ENCODE measurements at places on chromosomes 1 and 21.
A peak's percentile ranks its signal among the peaks of the same experiment; 100 is the strongest.

- no peak for DNase-seq
Measured at GRCh38 chr1:192592981-192593708, 17.6 kb downstream of the RGS1 start.

DNA sequence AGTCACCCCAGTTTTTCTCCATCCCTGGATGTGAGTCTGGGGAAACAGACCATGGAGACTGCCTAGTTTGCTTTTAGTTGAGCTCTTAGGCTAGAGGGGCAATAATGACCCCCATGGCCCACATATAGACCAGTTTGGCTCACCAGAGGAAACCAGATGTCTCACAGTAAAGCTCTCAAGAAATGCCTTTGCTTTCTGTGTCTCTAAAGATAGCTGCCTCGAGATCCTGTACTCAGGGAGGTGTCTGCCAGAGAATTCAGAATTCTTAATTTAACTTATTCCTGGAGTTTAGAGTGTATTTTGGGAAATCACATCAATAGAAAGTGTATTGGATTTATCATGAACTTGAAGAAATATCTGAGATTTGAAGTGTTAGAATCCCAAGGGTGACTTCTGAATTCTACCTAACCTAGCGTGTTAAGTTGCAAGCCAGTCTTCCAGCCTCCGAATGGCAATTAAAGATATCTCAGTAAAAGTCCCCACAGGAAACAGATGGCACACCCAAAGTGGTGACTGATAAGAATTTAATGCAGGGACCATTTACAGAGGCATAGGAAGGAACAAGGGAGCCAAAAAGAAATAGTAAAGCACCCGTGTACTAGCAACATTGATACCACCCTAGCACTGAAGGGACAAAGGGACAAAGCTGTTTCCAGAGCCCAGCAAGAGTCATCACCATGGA is 37.1 kb downstream of the STYXL2 start:
- no peak for DNase-seq

DNA sequence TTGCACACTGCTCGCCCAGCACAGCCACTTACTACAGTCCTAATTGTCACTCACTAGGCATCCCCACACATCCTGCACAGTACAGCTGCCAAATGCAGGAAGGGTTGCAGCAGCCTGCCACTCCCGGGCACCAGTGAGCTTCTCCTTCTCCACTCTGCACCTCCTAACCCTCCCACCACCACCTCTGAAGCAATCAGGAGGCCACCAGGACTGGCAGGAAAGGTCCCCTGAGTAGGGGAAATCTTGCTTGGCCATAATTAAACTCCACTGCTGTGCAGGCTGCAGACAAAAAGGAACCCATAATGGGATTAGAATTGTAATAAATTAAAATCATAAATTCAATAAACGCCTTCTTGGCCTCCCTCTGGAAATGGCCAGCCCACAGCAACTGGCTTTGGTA is 31.8 kb downstream of the FBXO2 start:
- no peak for DNase-seq

DNA sequence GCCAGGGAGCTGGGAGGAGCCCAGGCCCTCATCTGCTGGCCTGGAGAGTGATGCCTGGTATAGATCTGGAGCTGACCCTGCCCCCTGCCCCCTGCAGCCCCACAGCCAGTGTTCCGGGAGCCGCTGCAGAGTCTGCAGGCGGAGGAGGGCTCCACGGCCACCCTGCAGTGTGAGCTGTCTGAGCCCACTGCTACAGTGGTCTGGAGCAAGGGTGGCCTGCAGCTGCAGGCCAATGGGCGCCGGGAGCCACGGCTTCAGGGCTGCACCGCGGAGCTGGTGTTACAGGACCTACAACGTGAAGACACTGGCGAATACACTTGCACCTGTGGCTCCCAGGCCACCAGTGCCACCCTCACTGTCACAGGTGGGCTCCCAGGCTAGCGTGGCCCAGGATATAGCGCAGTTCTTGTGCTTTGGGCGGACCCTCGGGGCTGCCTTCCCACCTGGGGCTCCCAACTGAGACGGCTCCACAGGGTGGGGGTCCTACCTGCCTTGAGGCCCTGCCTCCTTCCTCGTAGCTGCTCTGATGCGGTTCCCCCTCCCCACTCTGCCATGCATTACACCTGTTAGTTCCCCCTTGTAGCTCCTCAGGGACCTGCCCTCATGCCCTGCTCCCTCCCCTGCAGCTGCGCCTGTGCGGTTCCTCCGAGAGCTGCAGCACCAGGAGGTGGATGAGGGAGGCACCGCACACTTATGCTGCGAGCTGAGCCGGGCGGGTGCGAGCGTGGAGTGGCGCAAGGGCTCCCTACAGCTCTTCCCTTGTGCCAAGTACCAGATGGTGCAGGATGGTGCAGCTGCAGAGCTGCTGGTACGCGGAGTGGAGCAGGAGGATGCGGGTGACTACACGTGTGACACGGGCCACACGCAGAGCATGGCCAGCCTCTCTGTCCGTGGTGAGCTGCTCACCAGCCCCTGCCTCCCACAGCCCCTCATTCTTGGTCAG is 98.7 kb downstream of the OBSCN start:
- DNase-seq = no peak

DNA sequence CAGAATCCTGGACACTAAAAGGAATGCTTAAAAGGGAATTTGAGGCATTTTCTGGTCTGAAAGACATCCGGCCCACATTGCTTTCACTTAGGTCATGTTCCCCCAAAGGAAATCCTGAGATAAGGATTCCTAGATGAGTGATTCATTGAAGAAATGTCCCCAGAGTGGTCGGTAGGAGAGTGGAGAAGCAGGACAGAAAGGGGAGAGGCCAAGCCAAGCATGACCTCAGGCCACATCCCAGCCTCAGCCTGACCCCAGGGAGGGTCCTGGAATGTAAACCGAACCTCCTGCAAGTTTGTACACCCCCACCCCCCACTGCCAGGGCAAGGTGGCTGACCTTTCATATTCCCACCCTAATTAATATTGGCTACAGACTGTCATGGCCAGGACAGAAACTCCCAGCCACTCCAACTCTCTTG is 16.6 kb downstream of the HIVEP3 start:
- no peak for DNase-seq

DNA sequence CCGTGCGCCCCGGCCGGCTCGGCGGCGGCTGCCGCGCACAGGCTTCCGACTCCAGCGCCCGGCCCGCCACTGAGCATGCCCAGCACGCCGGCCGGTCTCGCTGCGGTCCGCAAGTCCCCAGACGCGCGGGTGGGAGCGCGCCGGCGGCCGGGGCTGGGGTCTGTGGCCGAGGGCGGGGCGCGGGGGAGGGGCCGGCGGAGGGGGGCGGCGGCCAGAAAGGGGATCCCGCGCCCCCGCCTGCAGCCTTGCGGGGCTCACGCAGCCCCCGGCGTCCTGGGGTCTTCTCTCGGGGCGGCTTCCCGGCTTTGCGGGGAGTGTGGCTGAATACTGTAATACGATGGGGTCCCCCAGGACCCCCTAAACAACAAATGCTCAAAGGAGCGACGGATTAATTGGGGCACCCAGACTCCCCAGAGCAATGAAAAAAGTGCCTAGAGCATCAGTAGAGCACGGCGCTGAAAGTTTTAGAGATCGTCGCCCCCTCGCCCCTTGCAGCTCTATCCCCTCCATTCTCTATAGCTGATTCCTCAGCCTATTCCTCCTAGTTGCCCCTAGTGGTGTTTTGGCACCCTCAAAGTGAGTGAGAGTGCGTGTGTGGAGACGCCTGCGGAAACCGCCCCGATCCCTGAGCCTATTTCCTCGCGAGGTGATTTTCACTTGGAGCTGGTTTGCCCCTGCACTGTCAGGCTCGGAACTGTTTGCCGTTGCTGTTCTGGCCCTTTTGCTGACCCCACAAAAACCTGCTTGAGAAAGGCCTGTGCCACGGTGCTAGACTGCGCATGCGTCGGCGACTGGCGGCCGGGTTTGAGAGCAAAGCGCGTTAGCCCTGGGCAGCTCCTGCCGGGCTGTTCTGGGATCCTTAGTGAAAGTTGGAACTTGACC is at the start of gene VAV3:
VAV3 (minus strand) TSS at position 71 of the 882 bp plus-strand sequence. CDS start 311 bp downstream, outside the sequence.
- DNase-seq = peak; percentile 46

- DNase-seq = no peak
Measured at GRCh38 chr1:202228484-202229122, 35.0 kb downstream of the LGR6 start.

DNA sequence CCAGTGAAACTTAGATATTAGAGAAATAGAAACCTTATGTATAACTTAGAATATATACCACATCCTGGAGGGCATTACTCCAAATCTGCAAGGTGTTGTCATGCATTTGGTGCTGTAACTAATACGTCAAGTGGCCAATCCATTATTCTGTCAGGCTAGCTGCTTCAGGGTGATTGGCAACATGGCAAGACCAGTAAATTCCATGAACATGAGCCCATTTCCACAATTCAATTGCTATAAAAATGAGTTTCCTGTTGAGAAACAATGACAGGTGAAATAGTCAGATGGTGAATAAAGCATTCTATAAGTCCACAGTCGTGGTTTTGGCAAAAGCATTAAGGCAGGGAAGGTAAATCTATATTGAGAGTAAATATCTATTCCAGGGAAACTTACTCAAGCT is 566.0 kb downstream of the ADGRL2 start:
- no peak for DNase-seq

- no peak for DNase-seq
Measured at GRCh38 chr1:169921080-169921479, 27.4 kb upstream of the SCYL3 start.

- no peak for DNase-seq
Measured at GRCh38 chr1:159030877-159031447, 21.3 kb downstream of the IFI16 start.

DNA sequence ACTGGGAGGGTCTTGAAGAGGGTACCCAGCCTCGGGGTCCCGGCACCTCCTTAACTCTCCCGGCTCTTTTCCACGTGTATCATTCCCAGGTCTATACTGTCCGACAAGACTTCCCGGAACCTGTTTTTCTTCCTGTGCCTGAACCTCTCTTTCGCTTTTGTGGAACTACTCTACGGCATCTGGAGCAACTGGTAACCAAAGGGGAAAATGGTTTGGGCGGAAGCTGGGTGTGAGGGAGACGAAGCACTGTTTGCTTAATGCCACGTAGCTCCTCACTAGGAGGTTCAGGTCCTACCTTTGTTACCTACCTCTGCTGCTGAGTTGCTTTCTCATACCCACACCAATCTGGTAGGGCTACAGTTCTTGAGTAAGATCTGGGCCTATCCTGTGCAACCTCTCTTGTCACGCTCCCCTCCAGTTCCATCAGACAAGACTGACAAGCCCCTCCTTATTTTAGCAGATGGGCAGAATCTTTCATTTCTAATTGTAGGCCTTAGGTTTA is 642 bp downstream of the SLC30A7 start:
- peak; percentile 16 for DNase-seq

DNA sequence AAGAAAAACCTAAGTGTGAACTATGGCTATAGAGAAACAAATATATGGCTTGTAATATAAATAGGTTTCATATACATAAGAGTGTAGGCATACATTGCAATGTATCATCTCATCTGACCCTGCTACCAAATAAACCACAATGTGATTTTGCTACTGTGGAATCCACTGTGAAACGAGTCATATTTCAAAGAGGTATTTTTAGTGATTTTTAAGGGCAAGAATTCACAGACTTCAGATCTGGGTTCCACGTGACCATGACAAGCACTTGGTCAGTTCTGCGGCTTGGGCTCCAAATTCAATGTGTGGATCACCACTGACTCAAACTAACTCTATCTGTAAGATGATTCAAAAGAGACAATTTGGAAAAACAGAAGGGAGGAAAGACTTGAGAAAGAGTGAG is 147.0 kb upstream of the ERG start:
- DNase-seq = no peak

DNA sequence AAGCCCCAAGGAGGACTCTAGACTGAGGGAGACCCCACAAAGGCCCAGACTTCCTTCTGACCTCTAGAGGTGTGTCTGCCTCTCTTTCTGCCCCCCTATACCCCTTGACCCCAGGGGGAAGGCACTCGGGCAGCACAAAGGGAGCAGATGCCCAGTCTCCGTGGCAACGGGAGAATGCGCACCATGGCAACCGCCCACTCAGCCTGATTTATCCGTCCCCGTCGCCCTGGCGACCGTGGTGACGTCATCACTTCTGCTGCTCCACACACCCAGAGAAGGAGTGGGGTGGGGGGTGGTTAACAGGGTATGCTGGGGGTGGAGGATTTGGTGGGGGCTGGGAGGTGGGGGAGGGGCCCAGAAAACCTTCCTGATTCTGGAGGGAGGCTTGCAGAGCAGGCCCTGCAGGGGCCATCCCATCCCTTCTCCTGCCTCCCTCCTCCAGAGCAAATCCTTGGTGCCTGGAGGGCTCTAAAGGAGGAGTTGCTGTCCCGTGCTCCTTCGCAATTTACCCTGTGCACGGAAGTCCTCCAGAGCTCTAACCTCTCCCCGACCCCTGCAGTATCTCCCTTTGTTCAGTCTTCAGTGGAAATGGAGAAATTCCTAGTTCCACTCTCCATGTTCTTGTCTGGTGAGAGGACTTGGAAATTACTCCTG is 6.3 kb downstream of the CELF3 start:
- no peak for DNase-seq

DNA sequence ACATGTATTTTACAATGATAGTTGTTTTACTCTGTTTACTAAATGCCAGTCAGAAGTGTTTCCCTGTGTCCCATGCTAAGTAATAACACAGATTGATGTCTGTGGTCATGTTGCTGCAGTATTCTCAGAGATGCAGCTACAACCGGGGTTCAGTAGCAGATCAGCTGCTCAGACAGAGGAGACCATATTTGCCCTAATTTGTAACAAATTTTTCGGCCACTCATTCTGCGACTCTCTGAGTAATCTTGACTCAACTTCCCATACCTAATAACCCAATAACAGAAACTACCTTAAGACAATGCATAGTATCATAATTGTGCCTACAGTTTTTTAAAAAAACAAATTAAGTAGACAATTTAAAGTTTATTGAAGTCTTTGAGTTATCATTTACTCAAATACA is 32.6 kb downstream of the NIBAN1 start:
- no peak for DNase-seq

GRCh38 chr1:80509965-80510522 is 1290.7 kb upstream of the ADGRL2 start:
- no peak for DNase-seq

DNA sequence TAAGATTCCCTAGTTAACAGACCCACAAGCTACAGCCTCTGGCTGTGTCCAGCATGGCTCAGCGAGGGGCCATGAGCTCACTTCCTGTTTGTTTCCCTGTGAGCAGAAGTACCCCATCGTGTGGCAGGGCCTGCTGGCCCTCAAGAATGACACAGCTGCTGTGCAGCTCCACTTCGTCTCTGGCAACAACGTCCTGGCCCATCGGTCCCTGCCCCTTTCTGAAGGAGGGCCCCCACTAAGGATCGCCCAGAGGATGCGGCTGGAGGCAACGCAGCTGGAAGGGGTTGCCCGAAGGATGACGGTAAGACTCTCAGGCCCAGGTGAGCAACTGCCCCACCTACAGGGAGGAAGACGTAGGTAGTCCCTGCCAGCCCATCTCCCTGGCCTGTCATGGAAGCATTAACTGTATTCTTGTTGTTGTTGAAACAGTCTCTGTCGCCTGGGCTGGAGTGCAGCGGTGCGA is 38.2 kb downstream of the ZBTB17 start:
- DNase-seq = no peak
